ENCODE measurements at places on chromosomes 2 and 18.

GRCh38 chr2:189629531-189630453 is 31.5 kb upstream of the ASNSD1 start:
- peaks cover 7% of the 10 kb centered on the region for H3K4me1 ChIP-seq
- no peaks in the 10 kb centered on the region for H3K36me3 ChIP-seq

GRCh38 chr2:20992201-20992711 is 51.6 kb downstream of the APOB start:
- DNase-seq: peak; percentile 50
- peaks cover 7% of the 10 kb centered on the region for H3K4me1 ChIP-seq
- H3K36me3 ChIP-seq: no peaks in the 10 kb centered on the region
- no peak overlapping the region for H3K4me3 ChIP-seq
- peak overlapping the region; percentile 1 for H3K27ac ChIP-seq

- H3K27ac ChIP-seq: no peak overlapping the region
- no peaks in the 10 kb centered on the region for H3K36me3 ChIP-seq
- no peak overlapping the region for H3K4me3 ChIP-seq
- H3K4me1 ChIP-seq: peaks cover 8% of the 10 kb centered on the region
- H3K27me3 ChIP-seq: no peaks in the 10 kb centered on the region
Observed at GRCh38 chr18:33751613-33752221, 173.7 kb downstream of the ASXL3 start.

- H3K27me3 ChIP-seq: no peaks in the 10 kb centered on the region
- H3K27ac ChIP-seq: no peak overlapping the region
- H3K4me3 ChIP-seq: no peak overlapping the region
- H3K36me3 ChIP-seq: no peaks in the 10 kb centered on the region
- H3K4me1 ChIP-seq: peaks cover 5% of the 10 kb centered on the region
- no peak for DNase-seq
Observed at GRCh38 chr2:163802284-163802683, 66.5 kb upstream of the FIGN start.

GRCh38 chr2:148593421-148593820 is 51.1 kb upstream of the EPC2 start:
- no peaks in the 10 kb centered on the region for H3K4me1 ChIP-seq
- H3K4me3 ChIP-seq: no peak overlapping the region
- H3K27me3 ChIP-seq: no peaks in the 10 kb centered on the region
- DNase-seq: no peak

- no peaks in the 10 kb centered on the region for H3K36me3 ChIP-seq
- no peak overlapping the region for H3K27ac ChIP-seq
- no peak for DNase-seq
- no peaks in the 10 kb centered on the region for H3K27me3 ChIP-seq
Observed at GRCh38 chr2:116717832-116718231, 1096.7 kb upstream of the DDX18 start.

DNA sequence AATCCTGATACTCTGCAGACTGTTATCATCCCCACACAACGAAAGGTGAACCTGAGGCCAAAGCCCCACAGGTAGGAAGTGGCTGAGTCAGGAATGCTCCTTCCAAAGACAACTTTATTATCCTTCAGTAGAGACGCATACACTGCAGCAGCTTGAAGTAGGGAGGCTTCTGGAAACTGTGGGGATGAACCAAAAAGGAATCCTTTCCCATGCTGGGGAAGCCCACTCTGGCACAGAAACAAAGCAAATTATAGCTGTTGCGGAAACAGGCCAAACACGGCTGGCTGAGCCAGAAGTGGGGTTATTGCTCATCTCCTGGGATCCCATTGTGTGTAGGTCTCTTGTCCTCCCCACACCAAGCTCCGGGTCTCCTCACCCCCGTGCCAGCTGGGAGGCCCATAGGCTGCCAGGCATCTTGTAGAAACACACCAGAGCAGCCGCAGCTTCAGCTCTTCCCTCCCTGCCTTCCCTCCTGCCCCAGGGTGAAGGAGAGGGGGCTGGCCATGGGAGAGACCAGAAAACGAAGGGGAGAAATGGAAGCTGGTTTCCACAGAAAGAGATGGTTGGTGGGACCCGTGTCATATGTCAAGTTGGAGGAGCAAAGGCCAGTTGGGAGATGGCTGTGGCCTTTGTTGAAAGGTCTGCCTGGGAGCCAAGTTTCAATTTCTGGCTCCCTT is 176.9 kb upstream of the NABP1 start:
- no peaks in the 10 kb centered on the region for H3K27me3 ChIP-seq
- no peak overlapping the region for H3K4me3 ChIP-seq
- H3K36me3 ChIP-seq: no peaks in the 10 kb centered on the region
- H3K4me1 ChIP-seq: peaks cover 13% of the 10 kb centered on the region
- peak overlapping the region; percentile 49 for H3K27ac ChIP-seq

DNA sequence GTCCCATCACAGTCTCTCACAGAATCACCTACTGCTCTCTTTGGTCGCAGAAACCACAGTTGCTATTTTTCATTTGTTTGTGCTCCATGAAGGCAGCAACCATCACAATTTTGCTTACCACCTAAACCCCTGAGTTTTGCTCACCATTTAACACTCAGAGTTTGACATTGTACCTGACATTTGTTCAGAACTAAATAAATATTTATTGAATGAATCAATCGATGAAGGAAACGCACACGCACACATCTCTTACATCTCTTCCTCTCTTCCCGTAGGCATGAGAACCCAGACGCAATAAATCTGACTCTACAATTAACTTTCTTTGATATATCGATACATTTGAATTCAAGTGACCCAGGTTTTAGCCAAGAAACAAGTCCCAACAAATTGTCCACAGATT is 105.5 kb upstream of the RNF152 start:
- H3K4me3 ChIP-seq: no peak overlapping the region
- H3K27ac ChIP-seq: no peak overlapping the region
- no peaks in the 10 kb centered on the region for H3K36me3 ChIP-seq

- no peaks in the 10 kb centered on the region for H3K27me3 ChIP-seq
- H3K4me3 ChIP-seq: no peak overlapping the region
- no peaks in the 10 kb centered on the region for H3K36me3 ChIP-seq
- no peak overlapping the region for H3K27ac ChIP-seq
- no peaks in the 10 kb centered on the region for H3K4me1 ChIP-seq
- no peak for DNase-seq
Observed at GRCh38 chr2:233597522-233597921, 19.9 kb upstream of the UGT1A8 start.

DNA sequence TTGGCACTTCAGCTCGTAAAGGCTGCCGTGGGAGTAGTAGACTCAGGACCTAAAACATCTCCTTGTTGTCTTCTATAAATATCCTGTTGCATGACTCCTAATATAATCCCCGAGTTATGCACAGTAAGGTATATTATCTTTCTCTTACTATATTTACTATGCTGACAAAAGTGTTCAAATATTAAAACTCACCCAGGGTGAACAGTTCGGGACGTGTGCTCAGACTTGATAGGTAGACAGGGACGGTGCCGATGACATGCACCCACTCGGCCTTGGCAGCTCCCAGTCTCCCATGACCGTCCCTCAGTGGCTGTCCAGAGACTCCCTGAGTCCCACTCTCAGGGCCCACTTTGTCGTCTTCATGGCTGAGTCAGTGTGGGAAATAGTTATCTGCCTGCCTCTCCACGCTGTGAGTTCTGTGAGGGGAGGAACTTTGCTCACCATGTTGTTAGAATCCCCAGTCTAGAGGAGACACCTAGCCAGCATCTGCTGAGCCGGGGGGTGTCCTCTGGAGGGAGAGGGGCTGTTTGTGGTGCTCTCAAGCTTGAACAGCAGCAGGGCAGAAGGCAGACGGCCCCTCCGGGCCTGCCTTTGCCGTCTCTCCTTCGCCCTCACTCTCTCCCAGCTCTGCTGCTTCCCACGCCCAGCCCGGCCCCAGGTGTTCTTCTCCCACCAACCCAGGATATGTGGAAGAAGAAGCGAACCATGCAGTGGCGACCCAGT is 75.0 kb downstream of the DGKD start:
- H3K4me3 ChIP-seq: no peak overlapping the region
- no peaks in the 10 kb centered on the region for H3K36me3 ChIP-seq
- no peaks in the 10 kb centered on the region for H3K27me3 ChIP-seq
- DNase-seq: no peak
- H3K27ac ChIP-seq: no peak overlapping the region
- peaks cover 4% of the 10 kb centered on the region for H3K4me1 ChIP-seq

- H3K27ac ChIP-seq: no peak overlapping the region
- no peaks in the 10 kb centered on the region for H3K27me3 ChIP-seq
- H3K4me1 ChIP-seq: peaks cover 8% of the 10 kb centered on the region
- DNase-seq: no peak
- H3K36me3 ChIP-seq: no peaks in the 10 kb centered on the region
- H3K4me3 ChIP-seq: no peak overlapping the region
Observed at GRCh38 chr2:161306919-161307318, 1.3 kb upstream of the PSMD14 start.

- no peak overlapping the region for H3K4me3 ChIP-seq
- peaks cover 11% of the 10 kb centered on the region for H3K4me1 ChIP-seq
- DNase-seq: no peak
- H3K27me3 ChIP-seq: no peaks in the 10 kb centered on the region
- no peak overlapping the region for H3K27ac ChIP-seq
Observed at GRCh38 chr2:101354420-101355311, 32.6 kb downstream of the CREG2 start.

DNA sequence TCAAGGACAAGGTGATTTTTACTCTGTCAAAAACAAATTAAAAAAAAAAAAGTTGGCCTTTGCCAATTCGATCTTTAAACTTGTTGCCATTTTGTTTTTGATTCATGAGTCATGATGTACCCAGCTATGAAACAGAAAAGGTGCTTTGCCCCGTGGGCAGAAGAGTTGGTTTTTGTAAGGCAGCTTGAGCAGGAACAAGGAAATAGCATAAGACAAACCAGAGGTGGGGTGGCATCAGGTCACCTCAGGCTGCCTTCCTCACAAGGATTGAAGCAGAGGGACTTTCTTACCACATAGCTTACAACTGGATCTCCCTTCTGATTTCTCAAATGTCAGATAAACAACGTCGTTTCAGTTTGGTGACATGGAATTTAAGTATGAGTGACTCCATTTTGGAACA is 123.8 kb downstream of the ARL4C start:
- peaks cover 20% of the 10 kb centered on the region for H3K4me1 ChIP-seq
- H3K4me3 ChIP-seq: no peak overlapping the region
- no peaks in the 10 kb centered on the region for H3K27me3 ChIP-seq
- no peaks in the 10 kb centered on the region for H3K36me3 ChIP-seq
- no peak for DNase-seq
- no peak overlapping the region for H3K27ac ChIP-seq

DNA sequence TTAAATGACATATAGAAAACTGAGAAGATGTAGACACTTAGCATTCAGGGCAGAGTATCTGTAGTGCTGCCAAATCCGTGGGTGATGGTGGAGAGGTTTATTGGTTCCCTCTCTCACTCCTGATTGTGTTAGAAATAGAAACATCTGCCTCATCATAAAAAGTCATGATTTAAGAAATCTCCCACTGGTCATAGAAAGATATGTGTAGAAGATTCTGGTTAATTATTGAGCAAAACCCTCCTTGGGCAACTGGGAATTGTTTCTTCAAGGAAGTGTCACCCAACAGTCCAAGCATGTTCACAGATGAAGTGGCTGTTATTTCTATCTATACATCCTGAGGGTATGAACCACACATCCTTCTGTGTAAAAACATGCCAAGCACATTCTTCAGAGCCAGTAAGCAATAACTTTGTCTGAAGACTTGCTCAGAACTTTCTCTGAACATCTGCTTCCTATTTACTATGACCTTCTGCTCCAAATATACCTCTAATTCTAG is 33.6 kb upstream of the CHRNA1 start:
- no peak for DNase-seq
- H3K4me1 ChIP-seq: peaks cover 15% of the 10 kb centered on the region
- H3K27ac ChIP-seq: no peak overlapping the region
- no peaks in the 10 kb centered on the region for H3K27me3 ChIP-seq

DNA sequence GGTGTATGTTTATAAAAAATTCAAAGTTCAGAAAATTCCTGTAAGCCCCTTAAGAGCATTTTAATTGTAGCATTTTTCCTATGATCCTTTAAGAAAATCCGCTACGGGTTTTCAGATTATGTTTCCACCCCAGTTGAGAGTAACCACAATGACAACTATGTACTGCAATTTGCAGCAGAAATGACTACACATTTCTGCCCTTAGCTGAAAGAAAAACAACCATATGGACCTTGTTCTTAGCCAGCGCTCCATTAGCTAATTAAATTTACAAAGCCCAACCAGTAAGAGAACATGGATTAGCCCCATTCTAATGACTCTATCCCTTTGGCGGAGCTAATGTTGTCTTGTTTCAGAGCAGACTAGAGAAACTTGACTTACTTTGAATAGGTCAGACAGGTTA is 247.6 kb downstream of the SLC8A1 start:
- DNase-seq: no peak
- no peaks in the 10 kb centered on the region for H3K36me3 ChIP-seq
- H3K27ac ChIP-seq: peak overlapping the region; percentile 35
- H3K4me3 ChIP-seq: no peak overlapping the region

- no peak overlapping the region for H3K4me3 ChIP-seq
- H3K27ac ChIP-seq: peak overlapping the region; percentile 65
- no peaks in the 10 kb centered on the region for H3K27me3 ChIP-seq
- DNase-seq: peak; percentile 44
- H3K36me3 ChIP-seq: no peaks in the 10 kb centered on the region
Observed at GRCh38 chr18:35171315-35171987, 69.4 kb upstream of the ZNF397 start.
